ENCODE measurements at places on chromosomes 2 and 18.

- DNase-seq: no peak
These were observed 965.2 kb downstream of the BCL11A start for GRCh38 chr2:59588286-59588685.

- no peak for DNase-seq
These were observed 54.2 kb downstream of the ACTR2 start for GRCh38 chr2:65281627-65282351.

DNA sequence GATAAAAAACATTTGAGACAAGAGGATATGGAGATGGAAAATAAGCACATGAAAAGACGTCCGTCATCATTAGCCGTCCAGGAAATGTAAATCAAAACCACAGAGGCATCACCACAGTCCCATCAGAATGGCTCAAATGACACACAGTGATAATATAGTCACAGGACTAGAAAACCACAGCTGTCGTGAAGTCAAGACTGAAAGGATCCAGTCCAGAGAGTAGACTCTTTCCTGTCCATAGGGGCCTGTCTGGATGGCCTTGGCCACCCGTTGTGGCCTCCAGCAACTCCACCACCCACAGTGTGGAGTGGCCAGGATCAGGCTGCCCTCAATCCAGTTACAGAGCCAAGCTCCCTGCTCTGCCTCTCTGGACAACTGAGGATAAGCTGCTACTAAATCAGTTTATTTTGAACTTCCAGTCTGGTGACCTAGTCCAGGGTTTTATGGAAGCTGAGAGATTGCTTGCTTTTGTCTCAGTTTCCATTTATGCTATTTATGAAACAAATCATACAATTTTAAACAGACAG, 60.4 kb downstream of the RHOB start:
- DNase-seq: no peak

DNA sequence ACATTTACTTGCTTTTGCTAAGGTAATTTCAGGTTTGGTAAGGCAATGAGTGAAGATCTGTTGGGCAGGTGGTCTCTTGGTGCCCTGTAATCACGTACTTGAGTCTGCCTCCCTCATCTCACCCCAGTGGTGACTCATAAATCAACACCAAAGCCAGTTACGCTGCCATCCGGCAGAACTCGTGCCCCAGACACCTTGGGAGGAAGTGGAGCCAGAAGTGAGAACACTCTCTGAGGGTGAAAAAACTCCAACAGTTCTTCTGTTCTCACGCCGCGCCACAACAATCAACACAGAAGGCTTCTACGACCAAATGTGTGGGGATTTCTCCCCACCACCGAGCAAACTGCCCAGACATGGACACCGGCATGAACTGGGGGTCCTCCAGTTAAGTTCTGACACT, 206.2 kb downstream of the ARL4C start:
- DNase-seq: no peak

DNA sequence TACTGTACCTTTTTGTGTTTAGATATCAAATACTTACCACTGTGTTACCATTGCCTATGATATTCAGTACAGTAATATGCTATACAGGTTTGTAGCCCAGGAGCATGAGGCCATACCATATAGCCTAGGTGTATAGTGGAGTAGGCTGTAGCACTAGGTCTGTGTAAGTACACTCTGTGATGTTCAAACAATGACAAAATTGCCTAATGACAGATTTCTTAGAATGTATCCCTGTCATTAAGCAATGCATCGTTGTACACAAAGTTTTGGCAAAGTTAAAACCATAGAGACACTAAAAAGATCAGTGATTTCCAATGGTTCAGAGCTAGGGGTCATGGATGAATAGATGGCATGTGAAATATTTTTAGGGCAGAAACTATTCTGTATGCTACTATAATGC, 415.5 kb downstream of the NCKAP5 start:
- DNase-seq: no peak

DNA sequence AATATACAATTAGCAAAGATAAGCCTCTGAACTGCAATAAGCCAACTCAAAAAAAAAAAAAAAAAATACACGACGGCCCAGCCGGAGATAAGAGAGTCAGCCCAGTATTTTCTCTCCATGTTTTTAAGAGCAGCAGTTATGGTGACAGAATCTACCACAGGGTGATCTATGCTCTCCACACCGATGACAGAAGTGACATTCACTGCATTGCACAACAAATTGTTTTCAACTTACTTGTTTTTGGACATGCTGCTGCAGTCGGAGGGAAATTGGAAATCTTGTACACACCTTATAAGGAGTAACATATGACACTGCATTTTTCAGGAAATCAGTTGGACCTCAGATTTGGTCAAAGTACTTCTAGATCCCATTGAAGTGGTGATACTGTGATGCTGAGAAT, 23.3 kb upstream of the APOB start:
- no peak for DNase-seq

GRCh38 chr18:1383465-1383864, 478.8 kb downstream of the ADCYAP1 start:
- DNase-seq: no peak

Data from COR-L47 (cell line).